ENCODE measurements at places on chromosomes 1 and 21. TPM values are rescaled to one million over a fixed set of nuclear protein-coding genes. Genes with fewer than 3 reads are reported as not detected.

The LTN1 gene
- polyA plus RNA-seq, result 17.0 TPM

The GSTM2 gene
- 184 TPM for polyA plus RNA-seq

The DNAH14 gene
- 16.4 TPM for polyA plus RNA-seq

The GPR153 gene
- polyA plus RNA-seq, result 49.5 TPM

The ACTL8 gene
- 0.23 TPM for polyA plus RNA-seq

The FNDC5 gene
- polyA plus RNA-seq, result 64.5 TPM

DNA sequence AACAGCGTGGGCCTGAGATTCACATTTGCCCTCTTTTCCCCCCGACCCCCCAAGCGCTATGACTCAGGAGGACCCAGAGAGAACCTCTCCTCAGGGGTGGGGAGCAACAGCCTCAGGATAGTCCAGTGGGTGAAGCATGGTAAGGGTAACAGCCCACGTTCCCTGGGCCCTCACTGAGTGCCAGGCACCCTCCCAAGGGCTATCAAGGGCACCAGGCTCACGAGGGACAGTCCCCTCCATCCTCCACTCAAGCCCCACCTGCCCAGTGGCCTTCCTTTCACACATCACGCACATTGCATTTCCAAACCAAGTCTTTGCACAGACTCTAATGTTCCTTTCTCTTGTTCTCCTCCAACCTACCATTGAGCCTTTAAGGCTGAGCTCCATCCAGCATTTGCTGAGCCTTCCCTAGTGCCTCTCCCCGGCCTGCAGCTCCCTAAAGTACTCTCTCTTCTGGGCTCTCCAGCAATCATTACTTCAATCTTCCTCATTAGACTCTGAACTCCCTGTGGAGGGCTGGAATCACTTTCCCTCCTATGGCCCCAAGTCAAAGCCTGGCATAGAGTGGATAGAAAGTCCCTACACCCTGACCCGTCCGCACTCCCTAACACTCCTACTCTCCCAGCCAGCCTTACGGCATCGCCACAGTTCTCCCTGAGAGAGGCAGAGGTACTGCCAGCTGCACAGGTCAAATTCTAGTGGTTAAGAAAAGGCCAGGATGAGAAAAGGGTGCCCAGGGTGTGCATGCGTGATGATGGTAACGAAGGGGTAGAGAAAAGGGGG lies 1.0 kb downstream of the AKR7A2 start:
- peak; percentile 33 for DNase-seq
- H3K4me3 ChIP-seq, result peak overlapping the region; percentile 75
- H3K4me1 ChIP-seq, result peaks cover 41% of the 10 kb centered on the region
- no peak overlapping the region for H3K27ac ChIP-seq

DNA sequence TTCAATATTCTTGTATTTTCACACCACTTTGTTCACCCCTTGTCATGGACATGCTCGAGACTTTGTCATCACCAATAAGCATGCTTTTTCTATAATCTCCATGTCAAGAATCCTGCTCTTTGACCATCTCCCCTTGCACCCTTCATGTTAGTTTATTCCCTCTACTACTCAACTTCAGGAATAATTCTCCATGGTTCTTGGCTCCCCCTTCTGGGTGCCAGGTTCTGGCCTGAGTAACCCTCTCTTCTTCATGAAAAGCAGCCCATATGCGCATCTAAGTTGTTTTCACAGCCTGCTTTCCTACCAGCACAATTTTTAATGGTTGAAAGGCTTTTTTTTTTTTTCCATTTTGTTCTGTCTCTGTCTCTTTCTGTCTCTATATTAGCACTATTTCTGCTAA lies 160.7 kb downstream of the LEPR start:
- H3K36me3 ChIP-seq, result no peaks in the 10 kb centered on the region
- H3K27ac ChIP-seq, result no peak overlapping the region
- no peak overlapping the region for H3K4me3 ChIP-seq
- no peaks in the 10 kb centered on the region for H3K27me3 ChIP-seq

DNA sequence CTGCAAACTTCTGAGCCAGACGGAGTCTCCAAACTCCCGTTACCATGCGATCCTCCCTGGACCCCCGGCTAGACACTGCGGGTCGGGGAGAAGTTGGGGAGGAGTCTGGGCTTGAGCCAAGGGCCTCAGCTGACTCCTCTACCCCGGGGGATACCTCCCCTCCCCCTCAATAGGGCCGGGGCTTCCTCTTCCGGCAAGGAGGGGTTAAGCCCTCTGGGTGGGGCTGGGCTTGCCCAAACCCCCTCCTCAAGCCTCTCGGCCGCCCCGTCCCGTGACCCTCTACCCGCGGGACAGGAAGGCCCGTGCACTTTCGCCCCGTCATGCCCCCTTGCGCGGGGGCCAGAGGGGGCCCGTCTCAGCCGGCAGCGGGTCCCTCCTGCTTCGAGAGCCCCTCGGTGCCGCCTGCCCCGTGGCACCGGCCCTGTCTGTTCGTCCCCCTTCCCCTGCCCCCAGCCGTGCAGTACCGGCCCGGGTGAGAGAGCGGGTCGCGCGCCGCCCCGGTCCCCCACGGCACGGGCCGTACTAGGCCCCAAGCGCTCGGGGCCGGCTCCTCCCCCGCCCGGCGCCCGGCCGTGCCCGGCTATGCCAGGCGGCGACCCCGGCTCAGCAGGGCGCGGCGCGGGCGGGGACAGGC lies 652 bp downstream of the ARL8A start:
- no peaks in the 10 kb centered on the region for H3K27me3 ChIP-seq
- H3K36me3 ChIP-seq, result peaks cover 17% of the 10 kb centered on the region
- DNase-seq, result peak; percentile 77
- H3K4me1 ChIP-seq, result peaks cover 45% of the 10 kb centered on the region
- H3K4me3 ChIP-seq, result peak overlapping the region; percentile 88

GRCh38 chr1:51565009-51565408 lies 45.9 kb upstream of the EPS15 start:
- H3K27ac ChIP-seq, result no peak overlapping the region
- no peak overlapping the region for H3K4me3 ChIP-seq
- no peaks in the 10 kb centered on the region for H3K27me3 ChIP-seq

- no peak overlapping the region for H3K27ac ChIP-seq
- H3K4me1 ChIP-seq, result no peaks in the 10 kb centered on the region
- no peaks in the 10 kb centered on the region for H3K27me3 ChIP-seq
- H3K36me3 ChIP-seq, result peaks cover 71% of the 10 kb centered on the region
Observed at GRCh38 chr1:10338047-10338446, 60.8 kb upstream of the PGD start.

DNA sequence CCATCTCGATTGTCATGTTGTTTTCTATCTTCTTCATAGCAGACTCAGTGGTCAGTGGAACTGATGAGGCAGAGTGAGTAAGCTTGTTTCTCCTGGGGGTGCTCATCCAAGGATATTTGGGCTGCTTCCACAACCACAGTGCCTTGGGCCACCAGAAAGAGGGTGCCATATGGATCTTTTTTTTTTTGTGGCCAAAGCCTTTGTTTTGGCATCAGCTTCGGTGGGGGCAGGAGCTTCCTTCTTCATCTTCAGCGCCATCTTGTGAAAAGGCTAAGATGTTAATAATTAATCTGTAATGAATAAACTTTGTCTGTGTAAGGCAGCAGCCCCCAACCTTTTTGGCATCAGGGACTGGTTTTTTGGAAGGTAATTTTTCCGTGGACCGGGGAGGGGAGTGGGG lies 6.6 kb upstream of the PLPP3 start:
- no peak overlapping the region for H3K27ac ChIP-seq
- H3K4me1 ChIP-seq, result no peaks in the 10 kb centered on the region
- H3K27me3 ChIP-seq, result no peaks in the 10 kb centered on the region
- no peaks in the 10 kb centered on the region for H3K36me3 ChIP-seq
- no peak for DNase-seq
- no peak overlapping the region for H3K4me3 ChIP-seq

DNA sequence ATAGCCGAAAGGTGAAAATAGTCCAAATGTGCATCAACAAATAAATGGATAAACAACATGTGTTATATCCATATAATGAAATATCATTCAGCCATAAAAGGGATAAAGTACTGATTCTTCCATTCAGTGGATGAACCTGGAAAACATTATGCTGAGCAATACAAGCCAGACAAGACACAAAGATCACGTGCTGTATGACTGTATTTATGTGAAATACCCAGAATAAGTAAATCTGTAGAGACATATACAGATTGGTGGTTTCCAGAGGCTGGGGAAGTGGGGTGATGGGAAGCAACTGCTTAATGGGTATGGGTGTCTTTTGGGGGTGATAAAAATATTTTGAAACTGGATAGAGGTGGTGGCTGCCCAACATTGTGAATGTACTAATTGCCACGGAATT lies 13.3 kb upstream of the GSTM4 start:
- H3K4me3 ChIP-seq, result no peak overlapping the region
- H3K27me3 ChIP-seq, result peaks cover 3% of the 10 kb centered on the region
- H3K4me1 ChIP-seq, result peaks cover 21% of the 10 kb centered on the region
- no peak overlapping the region for H3K27ac ChIP-seq
- peaks cover 4% of the 10 kb centered on the region for H3K36me3 ChIP-seq

DNA sequence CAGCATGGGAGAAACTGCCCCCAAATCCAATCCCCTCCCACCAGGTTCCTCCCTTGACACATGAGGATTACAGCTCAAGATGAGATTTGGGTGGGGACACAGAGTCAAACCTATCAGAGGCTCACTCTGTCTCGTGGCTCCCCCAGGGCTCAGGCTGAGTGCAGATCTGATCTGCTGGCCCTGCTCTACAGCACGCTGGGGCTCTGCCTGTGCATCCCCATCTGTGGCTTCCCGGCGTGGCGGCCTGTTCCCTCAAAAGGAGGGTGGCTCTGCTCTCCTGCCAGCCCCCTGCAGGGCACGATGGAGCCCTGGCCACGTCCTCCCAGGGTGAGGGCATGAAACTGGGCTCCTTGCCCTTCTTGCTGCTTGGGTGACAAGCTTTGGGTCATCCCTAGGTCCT lies 19.8 kb upstream of the SMYD3 start:
- no peaks in the 10 kb centered on the region for H3K36me3 ChIP-seq
- no peak overlapping the region for H3K27ac ChIP-seq
- no peaks in the 10 kb centered on the region for H3K27me3 ChIP-seq
- DNase-seq, result no peak

- no peak for DNase-seq
- peaks cover 18% of the 10 kb centered on the region for H3K4me1 ChIP-seq
- peak overlapping the region; percentile 89 for H3K27ac ChIP-seq
- H3K36me3 ChIP-seq, result no peaks in the 10 kb centered on the region
- H3K27me3 ChIP-seq, result no peaks in the 10 kb centered on the region
Observed at GRCh38 chr21:46048926-46049889, 48.7 kb upstream of the COL6A2 start.

GRCh38 chr1:51236531-51237350 lies 668 bp downstream of the RNF11 start:
- peak overlapping the region; percentile 96 for H3K4me3 ChIP-seq
- H3K4me1 ChIP-seq, result peaks cover 8% of the 10 kb centered on the region
- H3K27ac ChIP-seq, result peak overlapping the region; percentile 87
- no peaks in the 10 kb centered on the region for H3K27me3 ChIP-seq
- H3K36me3 ChIP-seq, result no peaks in the 10 kb centered on the region

GRCh38 chr1:203702130-203702577 lies 62.8 kb upstream of the LAX1 start:
- no peak overlapping the region for H3K4me3 ChIP-seq
- H3K27ac ChIP-seq, result no peak overlapping the region
- DNase-seq, result peak; percentile 94
- H3K27me3 ChIP-seq, result no peaks in the 10 kb centered on the region

- H3K27me3 ChIP-seq, result no peaks in the 10 kb centered on the region
- peaks cover 10% of the 10 kb centered on the region for H3K4me1 ChIP-seq
- H3K27ac ChIP-seq, result no peak overlapping the region
Observed at GRCh38 chr1:110713221-110713620, 38.5 kb upstream of the KCNA3 start.

- DNase-seq, result no peak
- no peaks in the 10 kb centered on the region for H3K27me3 ChIP-seq
- H3K4me3 ChIP-seq, result no peak overlapping the region
- no peaks in the 10 kb centered on the region for H3K36me3 ChIP-seq
Observed at GRCh38 chr1:76827066-76827465, 40.2 kb upstream of the ST6GALNAC5 start.

DNA sequence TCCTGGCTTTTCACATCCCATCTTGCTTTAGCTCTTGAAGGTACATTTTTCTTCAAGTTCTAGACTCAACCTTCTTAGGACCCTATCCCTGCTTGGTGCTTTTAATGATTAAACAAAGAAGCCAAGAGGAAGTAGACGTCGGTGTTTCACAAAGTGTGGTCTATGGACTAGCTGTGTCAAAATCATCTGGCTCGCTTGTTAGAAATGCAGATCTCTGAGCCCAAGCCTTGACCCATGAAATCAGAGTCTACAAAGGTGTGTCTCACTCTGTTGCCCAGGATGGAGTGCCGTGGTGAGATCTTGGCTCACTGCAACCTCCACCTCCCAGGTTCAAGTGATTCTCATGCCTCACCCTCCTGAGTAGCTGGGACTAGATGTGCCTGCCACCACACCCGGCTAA lies 295.5 kb upstream of the KAZN start:
- no peaks in the 10 kb centered on the region for H3K4me1 ChIP-seq
- H3K36me3 ChIP-seq, result no peaks in the 10 kb centered on the region
- no peak for DNase-seq
- H3K4me3 ChIP-seq, result no peak overlapping the region

- H3K4me1 ChIP-seq, result no peaks in the 10 kb centered on the region
- no peak overlapping the region for H3K4me3 ChIP-seq
- no peaks in the 10 kb centered on the region for H3K27me3 ChIP-seq
- H3K36me3 ChIP-seq, result no peaks in the 10 kb centered on the region
- no peak overlapping the region for H3K27ac ChIP-seq
Observed at GRCh38 chr21:34795548-34796180, 126.9 kb downstream of the CLIC6 start.

DNA sequence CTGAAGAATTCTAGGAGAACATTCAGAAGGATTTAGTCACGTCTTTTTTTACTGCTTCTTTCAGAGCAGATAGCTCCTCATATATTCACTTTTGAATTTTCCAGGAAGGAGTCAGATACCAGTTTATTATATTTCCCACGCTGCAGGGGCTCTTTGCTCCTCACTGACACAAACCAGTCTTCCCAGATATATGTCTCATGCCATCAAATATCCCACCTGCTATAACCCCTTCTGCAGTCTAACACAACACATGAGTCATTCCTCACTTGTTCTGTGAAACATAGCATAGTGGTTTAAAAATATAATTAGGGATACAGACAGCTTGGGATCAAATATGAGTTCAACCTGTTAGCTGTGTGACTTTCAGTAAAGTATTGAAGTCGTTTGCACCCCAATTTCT lies 251.7 kb upstream of the DPYD start:
- H3K4me3 ChIP-seq, result no peak overlapping the region
- no peak for DNase-seq
- H3K27ac ChIP-seq, result no peak overlapping the region
- H3K4me1 ChIP-seq, result no peaks in the 10 kb centered on the region

- DNase-seq, result no peak
- H3K36me3 ChIP-seq, result peaks cover 9% of the 10 kb centered on the region
- no peak overlapping the region for H3K27ac ChIP-seq
- H3K4me1 ChIP-seq, result peaks cover 8% of the 10 kb centered on the region
Observed at GRCh38 chr21:25732091-25732760, 2.5 kb downstream of the ATP5PF start.

- no peaks in the 10 kb centered on the region for H3K36me3 ChIP-seq
- H3K4me3 ChIP-seq, result no peak overlapping the region
- no peaks in the 10 kb centered on the region for H3K27me3 ChIP-seq
- H3K4me1 ChIP-seq, result no peaks in the 10 kb centered on the region
- DNase-seq, result peak; percentile 76
Observed at GRCh38 chr1:116203181-116203723, 92.1 kb downstream of the MAB21L3 start.

GRCh38 chr21:45448810-45449657 lies 44.1 kb downstream of the COL18A1 start:
- DNase-seq, result no peak
- H3K4me1 ChIP-seq, result peaks cover 21% of the 10 kb centered on the region
- H3K4me3 ChIP-seq, result no peak overlapping the region
- H3K27ac ChIP-seq, result no peak overlapping the region
- no peaks in the 10 kb centered on the region for H3K27me3 ChIP-seq

- no peak for DNase-seq
- no peaks in the 10 kb centered on the region for H3K36me3 ChIP-seq
- H3K4me1 ChIP-seq, result no peaks in the 10 kb centered on the region
- H3K27ac ChIP-seq, result no peak overlapping the region
- no peak overlapping the region for H3K4me3 ChIP-seq
Observed at GRCh38 chr1:160666079-160666442, 19.2 kb upstream of the SLAMF1 start.
